ENCODE measurements at places on chromosomes 2 and 18.
A peak's percentile ranks its signal among the peaks of the same experiment; 100 is the strongest.

- no peak for DNase-seq
Measured at GRCh38 chr18:71665131-71665530, 879.0 kb downstream of the CBLN2 start.

GRCh38 chr2:207240649-207241048 lies 74.9 kb upstream of the KLF7 start:
- peak; percentile 71 for DNase-seq

- DNase-seq = peak; percentile 59
Measured at GRCh38 chr2:208025814-208026184, 472 bp upstream of the PLEKHM3 start.

DNA sequence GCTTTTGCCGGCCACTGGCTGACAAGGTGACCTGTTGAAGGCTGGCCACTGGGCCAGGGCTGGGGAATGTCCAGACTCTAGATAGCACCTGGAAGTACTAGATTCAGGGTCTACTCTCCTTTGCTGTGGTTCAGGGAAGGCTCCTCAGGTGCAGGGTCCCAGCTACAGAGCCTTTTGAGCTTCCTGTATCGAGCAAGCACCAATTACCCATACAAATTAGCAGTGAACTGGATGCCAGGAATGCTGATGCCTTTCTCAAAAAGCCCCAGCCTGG lies 213.4 kb downstream of the CYP26B1 start:
- no peak for DNase-seq

- DNase-seq = no peak
Measured at GRCh38 chr2:10873790-10874437, 37.8 kb upstream of the KCNF1 start.

- no peak for DNase-seq
Measured at GRCh38 chr18:8411492-8411891, 197.7 kb upstream of the RAB12 start.

GRCh38 chr18:58060254-58060653 lies 16.2 kb downstream of the NEDD4L start:
- no peak for DNase-seq

- DNase-seq = no peak
Measured at GRCh38 chr2:176110415-176111308, 3.6 kb downstream of the HOXD11 start.

DNA sequence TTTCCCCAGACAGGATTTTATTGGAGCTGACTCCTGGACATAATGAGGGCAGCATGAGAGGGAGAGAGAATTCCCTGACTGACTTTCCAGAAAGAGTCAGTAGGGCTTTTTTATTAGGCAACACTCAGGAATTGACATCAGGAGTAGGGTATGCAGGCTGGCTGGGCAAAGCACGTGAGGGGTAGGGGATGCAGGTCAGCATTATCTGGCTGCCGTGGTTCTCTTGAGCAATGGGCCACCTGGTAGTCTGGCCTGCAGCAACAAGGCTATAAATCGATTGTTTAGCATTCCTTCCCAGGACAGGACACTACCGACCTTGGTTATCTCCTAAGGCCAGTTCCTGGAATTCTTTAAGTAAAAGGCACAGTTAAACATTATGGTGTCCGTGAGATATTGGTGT lies 160.8 kb upstream of the AGAP1 start:
- DNase-seq = no peak

GRCh38 chr18:72543357-72544055 lies 636 bp downstream of the CBLN2 start:
- no peak for DNase-seq
